ENCODE measurements at places on chromosomes 7 and 10.

- DNase-seq = no peak
Observed at GRCh38 chr7:131067220-131067619, 260.5 kb upstream of the MKLN1 start.

DNA sequence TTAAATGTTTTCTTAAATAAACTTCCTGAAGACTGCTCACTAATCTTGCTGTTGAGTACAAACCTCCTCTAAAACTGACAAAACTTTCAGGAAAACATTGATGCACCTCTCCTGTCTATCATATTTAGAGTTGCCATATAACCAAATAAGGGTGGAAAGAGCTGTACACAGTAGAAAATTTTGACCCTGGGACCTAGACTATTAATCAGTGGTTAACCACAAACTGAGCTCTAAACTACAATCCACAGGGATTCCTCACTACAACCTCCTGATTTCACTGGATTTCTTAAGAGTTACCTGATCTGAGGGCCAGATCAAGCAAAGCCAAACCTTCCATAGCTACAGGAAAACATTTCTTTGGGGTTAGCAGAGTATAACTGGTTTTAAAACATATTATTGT is 39.9 kb upstream of the WNT16 start:
- no peak for DNase-seq

DNA sequence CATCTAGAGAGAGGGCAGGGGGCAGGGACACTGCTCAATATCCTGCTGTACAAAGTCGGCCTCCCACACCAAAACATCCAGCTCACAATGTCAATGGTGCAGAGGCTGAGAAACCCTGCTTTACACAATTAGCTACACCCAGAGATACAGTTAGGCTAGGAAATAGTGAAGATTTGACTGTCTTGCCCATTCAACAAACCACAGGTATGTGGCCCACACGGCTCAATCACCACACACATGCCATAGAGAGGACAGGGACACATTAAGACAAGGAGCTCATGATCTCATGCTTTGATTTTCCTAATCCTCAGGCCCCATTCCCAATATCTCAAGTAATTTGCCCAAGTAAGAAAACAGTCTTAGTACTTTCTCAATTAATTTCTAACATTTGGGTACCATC is 110.4 kb downstream of the OSBPL3 start:
- DNase-seq = no peak

- no peak for DNase-seq
Observed at GRCh38 chr10:62165803-62166202, 102.8 kb downstream of the RTKN2 start.

- DNase-seq = no peak
Observed at GRCh38 chr7:47778153-47778661, 170.1 kb downstream of the PKD1L1 start.

GRCh38 chr7:116395141-116395791 is 104.3 kb upstream of the CAV2 start:
- DNase-seq = peak; percentile 37

DNA sequence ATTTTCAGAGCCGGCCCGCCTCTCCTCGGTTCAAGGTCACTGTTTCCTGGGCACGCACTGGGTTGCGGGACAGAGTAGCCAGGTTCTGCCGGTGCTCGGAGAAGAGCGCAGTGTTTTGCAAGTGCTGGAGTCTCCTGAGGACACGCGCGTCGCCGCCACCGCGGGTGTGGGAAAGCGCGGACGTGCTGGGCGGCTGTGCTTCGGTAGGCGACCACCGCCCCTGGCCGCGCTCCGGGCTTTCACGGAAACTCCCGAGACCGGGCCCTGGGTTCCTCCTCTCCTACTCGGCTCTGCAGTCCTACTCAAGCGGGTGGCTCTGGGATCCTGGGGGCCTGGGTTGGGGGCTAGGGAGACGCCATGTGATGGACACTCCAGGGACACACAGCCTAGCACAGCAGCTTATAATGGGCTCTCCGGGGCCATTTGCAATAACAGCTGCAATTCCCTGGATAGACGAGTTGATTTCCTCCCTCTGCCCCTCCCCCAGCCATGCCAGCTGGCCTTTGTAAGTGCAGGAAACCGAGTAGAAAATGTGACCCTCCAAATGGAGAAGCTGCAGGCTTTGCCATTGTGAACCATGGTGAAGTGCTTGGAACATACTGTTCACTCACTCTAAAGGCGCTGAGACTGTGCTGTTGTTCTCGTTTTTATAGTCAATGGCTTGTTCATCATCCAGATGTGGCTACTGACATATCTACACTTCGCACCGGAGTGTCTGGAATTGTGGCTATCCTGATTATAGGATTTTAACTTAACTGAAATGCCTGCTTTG is 2.1 kb downstream of the FRAT1 start:
- DNase-seq = no peak

GRCh38 chr10:78726171-78726570 is 342.6 kb upstream of the ZMIZ1 start:
- no peak for DNase-seq

- no peak for DNase-seq
Observed at GRCh38 chr7:74519395-74519794, 65.7 kb downstream of the GTF2IRD1 start.

GRCh38 chr7:116197360-116197759 is 13.0 kb upstream of the TES start:
- DNase-seq = no peak

DNA sequence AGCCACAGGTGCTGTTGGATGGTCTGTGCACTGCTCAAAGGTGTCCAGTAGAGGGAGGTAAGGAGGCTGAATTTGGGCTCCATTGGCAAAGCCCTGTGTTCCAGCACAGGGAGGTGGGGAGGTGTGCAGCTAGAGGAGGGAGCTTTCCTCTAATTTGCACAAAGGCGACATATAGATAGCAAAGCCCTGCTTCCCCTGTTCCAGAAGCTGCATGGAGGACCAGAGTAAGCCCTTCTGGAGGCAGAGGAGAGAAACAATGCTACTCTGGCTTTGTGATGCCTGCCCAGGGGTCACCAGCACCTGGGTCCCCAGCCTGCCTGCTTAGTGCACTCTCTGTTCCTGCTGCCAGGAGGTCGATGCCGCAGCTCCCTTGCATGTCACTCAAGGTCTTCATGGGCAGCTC is 3.4 kb upstream of the ARHGAP22 start:
- DNase-seq = no peak

GRCh38 chr10:96494694-96495093 is 19.0 kb downstream of the TLL2 start:
- no peak for DNase-seq

DNA sequence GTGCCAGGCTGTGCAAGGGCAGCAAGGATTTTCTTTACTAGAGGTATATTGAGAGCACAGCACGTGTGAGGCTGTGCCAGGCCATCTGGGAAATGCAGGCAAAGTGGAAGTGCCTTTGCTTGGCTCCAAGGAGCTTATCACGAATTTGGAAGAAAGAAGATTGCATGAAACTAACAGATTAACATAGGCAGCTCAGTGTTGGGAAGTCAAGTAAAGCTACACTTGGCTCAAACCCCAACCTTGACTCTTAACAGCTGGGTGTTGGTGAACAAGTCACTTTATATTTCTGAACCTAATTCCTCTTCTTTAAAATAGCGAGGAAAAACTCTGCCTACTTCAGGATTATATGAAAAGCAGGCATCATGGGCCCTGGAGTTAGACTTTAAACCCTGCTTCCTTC is 105.2 kb downstream of the PLCE1 start:
- DNase-seq = no peak

DNA sequence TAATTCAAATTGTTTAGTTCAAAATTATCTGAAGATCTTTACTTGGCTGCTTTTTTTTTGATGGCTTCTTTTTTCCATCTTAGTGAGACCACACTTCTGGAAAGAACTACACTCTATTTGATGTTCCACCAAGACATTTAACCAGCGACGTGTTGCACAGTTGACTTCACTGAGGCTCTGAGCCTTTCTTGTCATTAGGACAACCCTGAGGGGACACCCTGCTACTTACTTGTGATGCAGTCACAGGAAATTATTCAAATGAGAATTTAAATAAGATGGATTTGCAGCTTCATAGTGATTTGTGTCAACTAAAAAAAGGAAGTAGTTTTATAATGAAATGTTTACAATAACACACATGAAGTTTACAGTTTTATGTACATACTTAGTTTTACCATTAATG is 25.6 kb upstream of the PIK3CG start:
- DNase-seq = no peak

- no peak for DNase-seq
Observed at GRCh38 chr10:30059209-30060107, at the start of gene JCAD. Gene JCAD (minus strand): TSS chr10:30059586. CDS start chr10:30047812, 11,774 bp downstream.

DNA sequence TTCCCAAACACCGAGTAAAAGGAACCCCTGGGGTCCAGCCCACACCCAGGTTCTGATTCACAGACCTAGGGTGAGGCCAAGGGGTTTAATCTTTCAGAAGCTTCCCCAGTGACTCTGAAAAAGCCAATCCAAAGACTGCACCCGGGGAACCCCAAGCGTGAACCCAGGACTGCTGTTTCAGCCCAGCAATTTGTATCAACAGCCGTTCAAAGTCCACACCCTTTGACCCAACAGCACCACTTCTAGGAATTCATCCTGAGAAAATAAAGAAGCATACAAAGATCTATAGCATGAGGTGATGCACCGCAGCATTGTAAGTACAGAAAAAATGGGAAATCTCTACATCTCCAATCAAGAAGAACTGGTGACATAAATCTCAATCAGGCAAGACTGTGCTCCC is 24.4 kb downstream of the DLG5 start:
- no peak for DNase-seq

DNA sequence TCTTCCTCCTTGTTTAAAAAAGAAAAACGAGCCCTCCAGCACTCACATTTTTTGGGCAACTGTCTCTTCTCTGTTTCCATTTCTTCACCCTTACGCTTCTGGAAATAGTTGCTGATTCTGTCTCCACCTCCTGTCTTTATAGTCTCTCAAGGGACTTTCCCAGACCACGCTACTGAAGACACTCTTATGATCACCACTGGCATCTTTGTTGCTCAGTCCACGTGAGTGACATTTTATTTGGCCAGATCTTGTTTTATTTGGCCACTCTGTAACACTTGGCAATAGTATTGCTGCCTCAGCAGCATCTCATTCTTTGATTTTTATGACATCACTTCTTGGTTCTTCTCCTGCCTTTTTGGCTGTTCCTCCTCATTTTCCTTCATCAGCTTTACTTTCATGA is 21.6 kb upstream of the NME8 start:
- DNase-seq = no peak

DNA sequence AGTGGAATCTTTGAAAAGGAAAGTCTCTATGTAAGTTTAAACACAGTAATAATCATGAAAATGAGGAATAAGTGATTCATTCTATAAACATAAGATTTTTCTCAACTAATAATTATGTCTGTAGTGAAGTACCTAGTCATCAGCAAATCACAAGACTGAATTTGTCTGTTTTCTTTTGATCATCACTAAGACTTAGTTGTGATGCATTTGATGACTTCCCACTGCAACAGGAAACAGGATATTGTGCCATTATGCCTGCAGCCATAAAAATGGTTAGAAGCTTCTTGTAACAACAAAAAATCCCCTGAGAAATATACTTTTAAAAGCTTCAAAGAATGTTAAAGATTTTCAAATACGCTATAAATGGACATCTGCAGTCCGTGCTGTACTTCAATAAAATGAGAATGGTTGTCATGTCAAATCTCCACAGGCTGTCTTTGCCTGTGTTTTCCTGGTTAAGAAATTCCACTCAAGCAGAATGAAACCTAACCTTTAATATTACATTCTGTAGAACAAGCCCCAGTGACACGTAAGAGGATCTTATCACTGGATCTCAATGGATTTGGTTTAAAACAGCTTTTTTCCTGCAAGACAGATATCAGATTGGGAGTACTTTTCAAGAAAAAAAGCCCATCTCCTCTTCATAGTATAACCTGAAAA is 1262.3 kb upstream of the PHF14 start:
- DNase-seq = no peak

GRCh38 chr7:37007691-37008090 is 283.4 kb upstream of the AOAH start:
- no peak for DNase-seq

DNA sequence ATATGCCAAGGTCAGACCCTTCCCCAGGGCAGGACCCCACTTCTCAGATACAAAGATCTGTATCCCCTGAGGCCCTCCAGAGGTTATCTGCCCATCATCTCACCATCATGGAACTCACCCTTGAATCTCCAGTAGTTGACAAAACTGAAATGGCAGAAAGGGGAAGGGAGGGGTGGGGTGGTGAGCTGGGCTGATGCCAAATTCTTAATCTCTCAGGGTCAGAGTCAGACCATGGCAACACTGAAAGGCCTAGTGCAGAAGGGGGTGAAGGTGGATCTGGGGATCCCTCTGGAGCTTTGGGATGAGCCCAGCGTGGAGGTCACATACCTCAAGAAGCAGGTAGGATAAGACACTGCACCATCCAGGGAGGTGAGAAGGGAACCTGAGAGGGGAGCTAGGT is 3.1 kb downstream of the CNPY4 start:
- DNase-seq = no peak

DNA sequence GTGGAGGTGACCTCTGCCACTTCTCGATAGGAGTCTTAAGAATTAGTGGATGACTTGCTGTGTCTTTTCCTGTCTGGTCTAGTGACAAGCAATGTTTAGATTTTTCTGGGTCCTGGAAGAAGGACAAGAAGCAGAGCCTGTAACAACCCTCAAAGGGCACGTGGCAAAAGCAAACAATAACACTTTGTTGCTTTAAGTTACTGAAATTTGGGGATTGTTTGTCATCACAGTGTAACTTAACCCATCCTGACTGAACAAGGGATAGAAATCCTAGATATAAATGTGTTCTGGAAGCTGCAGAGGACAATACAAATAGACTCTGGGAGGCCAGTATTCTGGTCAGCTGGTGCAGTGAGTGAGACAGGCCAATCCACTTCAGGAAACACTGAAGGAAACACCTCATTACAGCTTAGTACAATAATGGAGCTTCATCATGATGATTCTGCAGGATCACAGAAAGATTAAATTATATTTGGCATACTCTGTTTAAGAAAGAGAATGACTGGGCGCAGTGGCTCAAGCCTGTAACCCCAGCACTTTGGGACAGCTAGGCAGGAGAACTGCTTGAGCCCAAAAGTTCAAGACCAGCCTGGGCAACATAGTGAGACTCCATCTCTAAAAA is 23.3 kb downstream of the ENKUR start:
- no peak for DNase-seq

GRCh38 chr10:17536221-17536620 is 81.0 kb downstream of the HACD1 start:
- no peak for DNase-seq

GRCh38 chr10:49760789-49761188 is 1.3 kb downstream of the OGDHL start:
- DNase-seq = no peak

- no peak for DNase-seq
Observed at GRCh38 chr10:58672845-58673244, 160.2 kb downstream of the BICC1 start.

DNA sequence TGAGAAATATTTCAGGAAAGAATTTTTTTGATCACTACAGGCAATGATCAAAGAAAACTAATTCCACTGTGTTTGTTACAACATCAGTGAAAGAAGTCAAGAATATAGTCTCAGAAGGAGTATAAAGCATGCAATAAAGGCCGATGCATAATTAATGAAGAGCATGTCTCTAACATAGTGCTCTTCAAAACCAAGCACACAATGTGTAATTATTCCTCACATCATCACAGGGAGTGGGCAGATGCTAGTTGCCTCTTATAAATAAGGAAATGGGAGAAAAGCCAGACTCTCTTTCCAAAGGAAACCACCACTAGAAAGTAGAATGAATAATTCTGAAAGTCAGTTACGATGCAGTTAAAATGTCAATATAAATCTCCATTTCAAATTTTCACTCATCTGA is 220.1 kb downstream of the TEX36 start:
- no peak for DNase-seq
